ENCODE measurements at places on chromosomes 2 and 18. TPM values are rescaled to one million over a fixed set of nuclear protein-coding genes. Genes with fewer than 3 reads are reported as not detected.

BOLL gene
- total RNA-seq = not detected

NR4A2 gene
- 9.3 TPM for total RNA-seq

GALNT13 gene
- total RNA-seq = not detected

CNTNAP5 gene
- total RNA-seq = not detected

TTLL4 gene
- total RNA-seq = 32.1 TPM

CHAC2 gene
- total RNA-seq = 15.0 TPM

DHRS9 gene
- 4.9 TPM for total RNA-seq

NYAP2 gene
- total RNA-seq = not detected

FECH gene
- 20.2 TPM for total RNA-seq

FOXD4L1 gene
- not detected for total RNA-seq

SP9 gene
- total RNA-seq = not detected

UGT1A4 gene
- total RNA-seq = not detected

AQP12A gene
- not detected for total RNA-seq

CYS1 gene
- not detected for total RNA-seq

RAB3GAP1 gene
- 29.6 TPM for total RNA-seq

GALM gene
- total RNA-seq = 90.2 TPM

C1GALT1C1L gene
- total RNA-seq = not detected

MROH2A gene
- not detected for total RNA-seq

IL1F10 gene
- total RNA-seq = not detected

IL37 gene
- total RNA-seq = not detected

IL1B gene
- not detected for total RNA-seq

CD8A gene
- total RNA-seq = 3.0 TPM

RUFY4 gene
- total RNA-seq = 0.93 TPM

FASTKD2 gene
- 31.3 TPM for total RNA-seq

GULP1 gene
- not detected for total RNA-seq

IRS1 gene
- total RNA-seq = 2.1 TPM

CKAP2L gene
- total RNA-seq = 46.1 TPM

NGEF gene
- 4.2 TPM for total RNA-seq

SKOR2 gene
- not detected for total RNA-seq

VAPA gene
- 152 TPM for total RNA-seq

PRKAG3 gene
- total RNA-seq = not detected

COL6A3 gene
- total RNA-seq = 29.7 TPM

DNAJC5G gene
- 0.19 TPM for total RNA-seq

UGT1A6 gene
- not detected for total RNA-seq

ANKRD29 gene
- total RNA-seq = not detected

CIB4 gene
- total RNA-seq = not detected

OTOF gene
- total RNA-seq = 1.6 TPM

SRD5A2 gene
- not detected for total RNA-seq

SLC38A11 gene
- total RNA-seq = not detected

IL36B gene
- total RNA-seq = not detected

CXCR4 gene
- 139 TPM for total RNA-seq
